Occipital lobe (tissue), 3 donors: ENCODE measurements at places on chromosomes 3 and 15. TPM values are rescaled to one million over a fixed set of nuclear protein-coding genes. Genes with fewer than 3 reads are reported as not detected.

ZBTB47 gene
- 22.1 TPM for total RNA-seq

ZNF620 gene
- total RNA-seq = 13.6 TPM

SNTN gene
- total RNA-seq = not detected

LINGO1 gene
- total RNA-seq = 45.7 TPM

FBLN2 gene
- 9.4 TPM for total RNA-seq

CAPN3 gene
- 1.1 TPM for total RNA-seq

DLL4 gene
- total RNA-seq = 4.8 TPM

DNA sequence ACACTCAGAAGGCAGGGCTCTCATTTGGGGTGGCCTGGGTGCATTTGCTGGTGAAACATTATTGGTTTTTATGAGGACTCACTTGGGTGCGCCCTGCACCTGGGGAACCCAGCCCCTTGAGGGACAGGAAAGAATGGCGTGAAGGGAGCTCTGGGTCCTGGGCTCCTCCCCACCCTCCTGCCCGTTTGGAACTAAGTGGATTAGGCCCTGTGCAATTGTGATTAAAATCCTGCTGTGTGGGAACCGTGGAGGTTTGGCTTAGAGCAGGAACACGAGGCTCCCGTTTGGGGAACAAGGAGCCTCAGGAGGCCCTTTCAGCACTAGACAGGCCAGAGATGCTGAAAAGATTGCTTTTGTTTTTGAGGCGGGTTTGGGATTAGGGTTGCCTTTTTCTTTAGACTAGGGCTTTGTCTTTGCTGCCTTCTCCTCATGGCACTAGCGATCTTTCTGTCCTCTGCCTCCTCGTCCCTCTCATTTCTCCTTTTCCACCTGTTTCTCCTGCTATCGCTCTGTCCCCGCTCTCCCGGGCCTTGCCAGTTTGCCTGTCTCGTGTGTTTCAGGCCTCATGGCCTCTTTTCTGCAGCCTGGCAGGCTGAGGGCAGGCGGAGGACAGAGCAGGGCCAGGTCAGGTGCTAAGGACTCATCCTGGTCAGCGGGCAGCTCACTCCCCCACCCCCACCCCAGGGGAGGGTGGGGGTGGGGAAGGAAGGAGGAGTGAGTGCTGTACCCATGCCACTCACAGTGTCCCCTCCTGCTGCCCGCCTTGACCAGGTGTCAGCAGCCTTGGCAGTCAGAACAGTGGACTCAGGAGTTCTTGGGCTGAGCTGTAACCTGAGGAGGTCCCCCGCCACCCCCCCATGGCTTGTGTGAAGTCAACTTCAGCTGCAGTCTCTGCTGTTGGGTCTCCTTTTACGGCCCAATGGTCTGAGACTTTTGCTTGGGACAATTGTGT, 8.6 kb downstream of the MAPKAPK3 start:
- no peak for DNase-seq

DNA sequence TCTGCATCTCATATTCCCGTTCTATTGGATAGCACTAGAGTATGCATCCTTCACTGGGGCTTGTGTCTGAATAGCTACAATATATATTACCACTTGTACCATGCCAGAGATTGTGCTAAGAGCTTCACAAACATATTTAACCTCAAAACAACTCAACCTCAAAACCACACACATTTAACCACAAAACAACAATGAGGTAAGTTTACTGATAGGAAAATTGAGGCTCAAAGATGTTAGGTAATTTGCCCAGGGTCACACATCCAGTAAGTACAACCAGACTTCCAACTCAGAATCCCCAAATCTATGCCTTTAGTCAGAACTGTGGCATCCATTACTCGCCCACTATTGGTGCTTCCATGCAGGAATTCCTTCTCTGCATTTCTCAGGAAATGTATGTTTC, 220.0 kb downstream of the FAM43A start:
- DNase-seq = no peak

DNA sequence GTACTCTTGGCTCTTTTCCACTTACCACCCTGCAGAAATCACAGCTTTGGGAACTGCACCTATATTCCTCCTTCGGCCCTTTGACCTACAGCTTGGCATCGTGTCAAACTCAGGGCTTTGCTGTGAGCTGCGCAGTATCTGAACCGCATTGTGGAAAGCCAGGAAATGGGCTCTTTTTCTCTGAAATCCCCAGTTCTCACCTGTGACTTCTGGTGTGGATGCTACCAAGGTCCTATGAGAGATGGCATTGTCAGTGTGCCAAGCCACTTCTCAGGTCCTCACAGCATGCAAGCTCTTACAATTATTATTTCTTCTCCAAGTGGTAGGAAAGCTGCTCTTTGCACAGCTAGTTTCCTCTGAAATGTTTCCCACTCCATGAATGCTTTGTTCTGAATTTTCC, 450.6 kb upstream of the TBL1XR1 start:
- DNase-seq = no peak

DNA sequence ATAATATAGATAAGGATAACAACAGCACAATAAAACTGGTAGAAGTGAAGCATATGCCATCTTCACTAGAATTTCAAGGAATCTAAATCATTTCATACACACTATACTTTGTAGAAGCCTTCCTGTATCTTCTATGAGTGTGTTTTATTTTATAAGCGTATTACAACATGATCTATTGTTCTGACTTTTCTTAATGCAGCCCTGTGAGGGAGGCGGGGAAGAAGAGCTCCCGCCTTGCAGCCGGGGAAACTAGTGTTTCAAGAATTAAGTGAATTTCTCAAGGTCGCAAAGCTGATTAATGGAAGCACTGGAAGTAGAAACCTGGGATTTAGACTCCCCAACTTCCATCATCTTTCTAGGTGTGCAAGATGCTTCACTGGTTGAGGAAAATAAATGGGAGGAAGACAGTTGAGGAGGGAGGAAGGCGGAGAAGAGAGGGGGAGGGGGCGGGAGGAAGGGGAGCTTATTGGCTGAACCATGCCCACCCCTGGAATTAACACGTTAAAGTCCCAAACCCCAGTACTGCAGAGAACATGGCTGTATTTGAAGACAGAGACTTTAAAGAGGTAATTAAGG, 32.9 kb downstream of the VGLL4 start:
- no peak for DNase-seq

DNA sequence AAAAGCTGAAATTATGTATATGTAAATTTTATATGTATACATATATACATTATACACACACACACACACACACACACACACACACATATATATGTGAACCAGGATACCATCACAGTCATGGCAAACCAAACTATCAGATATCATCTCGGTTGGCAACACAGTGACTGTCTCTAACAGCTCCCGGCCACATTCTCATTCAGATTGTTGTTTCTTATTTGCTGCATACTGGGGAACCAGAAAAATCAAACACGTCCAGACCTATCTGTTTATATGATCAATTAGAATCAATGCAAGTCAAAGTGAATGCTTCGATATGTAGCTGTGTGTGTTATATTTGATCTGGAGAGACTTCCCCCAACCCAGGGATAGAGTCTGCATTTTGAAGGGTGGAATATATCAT, 61.1 kb downstream of the TIPARP start:
- no peak for DNase-seq

DNA sequence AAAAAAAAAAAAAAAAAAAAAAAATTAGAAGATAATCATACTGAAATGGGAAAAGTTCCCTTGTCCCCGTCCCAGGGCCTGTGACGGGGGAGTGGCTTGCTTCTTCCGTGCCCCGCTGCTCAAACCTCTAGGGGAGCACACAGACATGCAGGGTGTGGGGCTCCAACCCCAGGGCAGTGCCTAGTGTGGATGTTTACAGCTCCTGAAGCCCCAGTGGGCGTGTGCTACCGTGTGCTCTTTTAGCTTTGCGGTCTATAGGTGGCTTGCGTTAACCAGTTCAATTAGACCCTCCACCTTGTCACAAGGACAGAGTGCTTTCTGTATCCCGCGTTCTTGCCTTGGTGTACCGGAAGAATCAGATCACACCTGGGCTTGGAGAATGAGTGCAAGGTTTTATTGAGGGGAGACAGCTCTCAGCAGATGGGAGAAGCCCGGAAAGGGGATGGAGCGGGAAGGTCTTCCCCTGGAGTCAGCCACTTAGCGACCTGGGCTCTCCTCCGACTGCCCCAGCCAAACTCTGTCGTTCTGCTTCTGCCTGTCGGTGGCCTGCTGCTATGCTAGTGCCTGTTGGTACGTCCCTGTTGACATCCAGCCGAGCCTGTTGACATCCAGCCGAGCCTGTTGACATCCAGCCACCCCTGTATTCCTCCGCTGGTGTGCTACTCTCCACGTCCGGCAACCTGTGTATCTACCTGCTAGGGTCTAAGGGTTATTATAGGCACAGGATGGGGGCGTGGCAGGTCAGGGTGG, 569.8 kb downstream of the VGLL3 start:
- DNase-seq = no peak

DNA sequence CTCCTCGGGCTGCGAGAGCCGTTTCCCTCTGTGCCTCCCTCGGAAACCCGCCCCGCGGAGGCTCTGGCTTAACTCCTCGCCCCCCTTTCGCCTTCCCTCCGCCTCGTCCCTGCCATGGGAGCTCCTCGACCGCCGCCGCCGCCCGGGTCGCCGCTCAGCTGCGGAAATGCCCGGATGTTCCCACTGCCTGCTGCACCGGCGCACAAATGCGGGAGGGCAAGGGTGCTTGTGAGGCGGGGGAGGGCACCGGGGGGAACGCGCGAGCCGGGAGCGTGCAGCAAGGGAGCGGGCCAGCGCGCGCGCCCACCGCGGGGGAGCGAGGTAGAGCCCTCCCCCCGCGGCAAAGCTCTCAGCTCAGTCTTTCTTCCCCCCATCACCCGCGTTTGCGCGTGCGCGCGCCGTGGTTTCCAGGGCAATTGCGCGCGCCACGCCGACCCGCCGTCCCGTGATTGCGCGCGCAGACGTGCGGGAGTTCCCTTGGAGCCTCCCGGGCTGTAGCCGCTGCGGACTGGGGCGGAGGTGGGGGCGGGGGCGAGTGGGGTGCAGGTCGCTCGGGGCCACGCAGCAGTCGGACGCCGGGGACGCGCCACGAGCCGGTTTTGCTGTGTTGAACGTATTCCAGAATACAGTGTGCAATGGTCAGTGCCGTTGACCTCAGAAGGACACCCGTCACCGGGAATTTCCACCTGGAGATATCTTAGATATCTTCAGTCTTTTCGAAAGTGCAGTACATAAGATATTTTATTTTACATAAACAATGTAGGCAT, at the start of gene DMXL2:
Gene DMXL2, minus strand, starts transcription at position 168 of the 767 bp plus-strand sequence. CDS start 226 bp downstream, outside the sequence.
- peak; percentile 85 for DNase-seq

DNA sequence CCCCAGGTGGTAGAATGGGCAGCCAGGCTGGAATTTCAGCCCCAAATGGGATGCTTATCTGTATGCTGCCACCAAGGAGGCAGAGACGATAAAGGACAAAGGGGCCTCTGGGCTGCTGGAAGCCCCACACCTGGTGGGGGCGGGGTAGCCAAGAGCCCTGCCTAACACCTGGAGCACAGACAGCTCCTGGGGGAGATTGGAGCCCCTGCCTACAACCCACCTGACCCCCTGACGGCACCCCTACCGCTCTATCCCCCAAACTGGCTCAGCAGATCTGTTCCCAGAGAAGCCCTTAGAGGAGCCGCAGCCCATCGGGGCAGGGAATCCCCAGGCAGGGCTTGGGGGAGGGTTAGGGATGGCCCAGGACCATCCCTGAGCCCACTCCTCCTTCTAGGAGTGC, 15.8 kb upstream of the SEMA3F start:
- no peak for DNase-seq

GRCh38 chr3:17481116-17481515, 261.3 kb downstream of the TBC1D5 start:
- DNase-seq = no peak

DNA sequence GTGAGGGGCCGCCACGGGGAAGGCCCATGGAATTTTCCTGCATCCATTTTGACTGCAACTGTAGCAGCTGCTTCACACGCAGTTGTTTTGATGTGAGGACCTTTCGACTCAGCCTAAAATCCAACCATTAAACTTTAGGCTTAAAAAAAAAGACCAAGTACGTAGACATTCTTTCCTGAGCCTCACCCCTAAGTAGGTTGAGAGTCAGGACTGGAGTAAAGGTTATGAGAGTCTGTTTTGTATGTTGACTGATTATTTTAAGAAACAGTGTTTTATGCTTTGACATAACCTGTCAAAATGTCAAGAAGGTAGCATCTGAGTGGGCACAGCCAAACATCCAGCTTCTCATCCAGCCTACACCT, 45.7 kb upstream of the AMOTL2 start:
- no peak for DNase-seq

- DNase-seq = peak; percentile 71
These were observed at the start of gene ARPP21 for GRCh38 chr3:35639254-35640186. Gene ARPP21 (plus strand): TSS chr3:35639525. CDS start chr3:35681752, 42,227 bp downstream.

DNA sequence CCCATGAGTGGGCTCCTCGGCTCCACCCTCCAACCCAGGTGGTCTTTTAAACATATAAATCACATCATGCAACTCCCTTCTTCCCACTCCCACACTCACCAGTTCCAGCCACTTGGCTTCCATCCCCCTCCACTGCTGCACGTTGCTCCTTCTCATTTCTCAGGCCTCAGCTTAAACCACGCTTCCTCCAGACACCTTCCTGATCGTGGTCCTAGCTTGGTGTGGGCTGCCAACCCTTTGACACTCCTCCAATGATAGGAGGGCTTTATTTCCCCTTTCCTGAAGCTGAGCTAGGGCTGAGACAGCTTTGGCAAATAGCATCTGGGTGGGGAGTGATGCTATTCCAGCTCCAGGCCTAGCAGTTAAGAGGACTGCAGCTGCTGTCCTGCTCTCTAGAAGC, 130.1 kb downstream of the SRGAP3 start:
- DNase-seq = no peak

- no peak for DNase-seq
These were observed 1.0 kb downstream of the UBE2E1 start for GRCh38 chr3:23806534-23807423.

DNA sequence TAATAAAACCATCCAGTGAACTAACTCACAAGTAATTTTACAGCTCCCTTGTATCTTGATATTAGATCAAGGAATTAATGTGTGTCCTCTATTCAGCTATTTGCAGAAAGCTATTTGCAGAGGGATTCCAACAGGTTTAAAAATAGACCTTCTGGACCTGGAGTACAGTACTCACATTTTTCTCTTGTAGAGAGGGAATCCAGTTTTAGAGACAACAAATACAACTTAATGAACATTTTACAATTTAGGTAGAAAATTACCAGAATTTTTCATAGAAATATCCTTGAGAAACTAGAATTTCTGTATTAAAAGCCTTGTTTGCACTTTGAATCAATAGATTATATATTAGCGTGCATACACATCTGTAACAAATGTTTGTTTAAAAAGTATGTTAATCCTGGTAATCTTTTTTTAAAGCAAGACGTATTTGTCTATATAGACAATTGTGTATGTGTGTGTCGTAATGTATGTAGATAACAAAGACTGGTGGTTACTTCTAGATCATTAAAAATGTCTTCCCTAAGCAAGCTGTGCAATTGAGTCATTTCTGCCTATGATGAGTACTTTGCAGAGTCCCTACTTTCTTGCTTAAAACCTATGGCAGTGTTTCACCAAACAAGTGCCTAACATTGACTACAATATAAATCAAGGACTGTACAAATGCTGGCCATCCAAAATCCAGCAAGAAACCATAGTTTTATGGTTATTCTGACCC, 57.9 kb downstream of the PPP2R3A start:
- no peak for DNase-seq

GRCh38 chr3:51311055-51311454, 74.0 kb upstream of the MANF start:
- no peak for DNase-seq
